A549 treated with dexamethasone at 1 μM for 4 hours (cell line): ENCODE measurements at places on chromosomes 3 and 15. TPM values are rescaled to one million over a fixed set of nuclear protein-coding genes. Genes with fewer than 3 reads are reported as not detected.

C3orf80 gene
- 0.79 to 1.1 TPM (median 0.96 TPM) in 5 replicates for total RNA-seq

GOLGA6B gene
- total RNA-seq: 0.05 TPM in 1 of 5 replicates, not detected in the others

EXD1 gene
- 0.35 TPM in 1 of 5 replicates, not detected in the others for total RNA-seq

GOLGA6A gene
- 0.02 to 0.32 TPM (median 0.19 TPM) in 5 replicates for total RNA-seq

CELF6 gene
- total RNA-seq: 0.11 to 0.21 TPM (median 0.15 TPM) in 4 of 5 replicates, not detected in the other

CFAP92 gene
- not detected in 5 replicates for total RNA-seq

BTLA gene
- 0.14 TPM in 1 of 5 replicates, not detected in the others for total RNA-seq

ZNF80 gene
- total RNA-seq: 0.04 TPM in 1 of 5 replicates, not detected in the others

ZPLD1 gene
- total RNA-seq: not detected in 5 replicates

ANP32A gene
- total RNA-seq: 272 to 319 TPM (median 293 TPM) in 5 replicates

TUSC7 gene
- total RNA-seq: not detected in 5 replicates

FILIP1L gene
- 0.17 to 0.74 TPM (median 0.26 TPM) in 5 replicates for total RNA-seq

ALDH1A2 gene
- total RNA-seq: 0.15 to 0.36 TPM (median 0.15 TPM) in 5 replicates

C2CD4A gene
- total RNA-seq: 0.11 to 0.14 TPM (median 0.12 TPM) in 5 replicates

CYP11A1 gene
- 0.05 TPM in 1 of 5 replicates, not detected in the others for total RNA-seq
